ENCODE measurements at places on chromosomes 7 and 10.

DNA sequence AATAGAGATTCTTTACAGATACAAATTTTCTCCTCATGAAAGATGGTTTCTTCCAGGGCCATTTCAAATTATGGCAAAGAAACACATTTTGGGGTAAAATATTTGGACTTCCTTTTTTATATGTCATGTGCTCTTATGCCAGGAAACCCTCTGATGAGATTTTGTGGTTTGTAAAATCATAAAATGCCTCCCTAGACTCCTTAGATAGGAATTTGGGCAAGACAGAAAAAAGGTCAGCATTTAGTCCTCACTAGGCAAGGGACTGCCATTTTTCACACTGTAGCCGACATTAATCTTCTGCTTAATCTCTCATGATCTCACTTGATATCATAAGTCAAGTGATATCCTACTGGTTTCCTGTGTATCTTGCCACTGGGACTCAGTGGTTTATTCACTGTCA, 286.4 kb downstream of the ARHGAP12 start:
- no peak for DNase-seq

- DNase-seq = no peak
Measured at GRCh38 chr10:44512431-44513022, 127.6 kb upstream of the CXCL12 start.

DNA sequence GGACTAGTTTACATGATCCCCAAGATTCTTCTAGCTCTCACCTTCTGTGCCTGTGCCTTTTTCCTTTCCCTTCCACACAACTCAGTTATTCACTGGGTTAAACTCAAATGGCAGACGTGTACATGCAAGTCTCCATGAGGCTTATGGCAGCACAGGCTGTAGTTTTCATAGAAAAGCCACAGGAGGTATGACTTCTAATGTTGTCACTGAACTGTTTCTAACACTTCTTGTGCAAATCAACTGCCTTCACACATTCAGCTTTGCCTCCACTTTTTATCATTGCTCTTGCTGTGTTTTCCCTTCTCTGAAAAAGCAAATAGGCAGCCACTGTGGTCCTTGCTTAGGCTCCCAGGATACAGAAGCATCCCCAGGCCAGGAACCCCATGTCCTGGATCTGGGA, 5.3 kb upstream of the GIMAP5 start:
- no peak for DNase-seq

DNA sequence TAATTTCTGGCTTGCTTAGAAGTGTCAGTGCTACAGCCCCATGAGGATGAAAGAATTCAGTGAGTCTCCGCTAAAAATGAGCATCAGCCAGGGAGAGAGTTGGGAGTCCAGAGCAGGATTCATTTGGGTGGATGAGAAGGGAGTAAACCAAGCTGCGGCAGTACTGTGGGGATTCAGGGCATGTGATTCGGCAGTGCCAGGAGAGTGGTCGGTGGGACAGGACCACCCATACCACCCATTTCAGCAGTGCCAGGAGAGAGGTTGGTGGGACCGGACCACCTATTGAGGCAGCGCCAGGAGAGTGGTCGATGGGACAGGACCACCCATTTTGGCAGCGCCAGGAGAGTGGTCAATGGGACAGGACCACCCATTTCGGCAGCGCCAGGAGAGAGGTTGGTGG, 144.2 kb downstream of the CELF2 start:
- no peak for DNase-seq

DNA sequence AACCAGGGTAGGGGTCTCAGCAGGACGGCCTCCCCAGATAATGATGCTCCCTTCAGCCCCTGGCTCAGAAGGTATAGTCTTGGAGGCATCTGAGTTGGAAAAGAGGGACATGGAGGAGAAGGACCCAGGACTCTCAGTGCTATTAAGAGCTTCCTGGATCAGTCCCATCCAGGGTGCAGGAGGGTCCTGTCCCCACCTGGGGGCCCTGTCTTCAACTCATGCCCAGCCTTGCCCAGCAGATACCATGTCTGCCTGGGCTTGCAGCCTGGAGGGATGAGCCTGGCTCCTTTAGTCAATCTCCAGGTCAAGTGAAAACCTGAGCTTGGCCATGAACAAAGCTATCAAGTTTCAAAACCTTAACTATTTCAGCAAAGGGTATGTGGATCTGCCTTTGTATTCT, 67.6 kb downstream of the PRTFDC1 start:
- DNase-seq = no peak

DNA sequence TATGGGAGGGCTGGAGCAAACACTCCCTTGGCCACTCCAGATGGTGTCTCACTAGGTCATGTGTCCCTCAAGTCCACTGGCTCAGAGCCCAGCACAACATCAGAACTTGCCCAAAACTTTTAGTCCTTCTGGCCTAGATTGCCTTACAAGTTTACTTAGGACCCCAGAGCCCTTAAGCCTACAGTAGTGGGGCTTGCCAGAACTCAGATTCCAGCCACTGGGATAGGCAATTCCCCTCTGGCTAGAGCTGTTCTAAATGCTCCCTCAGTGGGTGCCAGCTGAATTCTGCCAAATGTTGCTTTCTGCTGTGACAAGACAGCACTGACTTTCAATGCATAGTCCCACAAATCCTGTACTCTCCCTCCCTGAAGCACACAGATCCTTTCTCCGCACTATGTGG, 331.1 kb downstream of the HTR7 start:
- no peak for DNase-seq

DNA sequence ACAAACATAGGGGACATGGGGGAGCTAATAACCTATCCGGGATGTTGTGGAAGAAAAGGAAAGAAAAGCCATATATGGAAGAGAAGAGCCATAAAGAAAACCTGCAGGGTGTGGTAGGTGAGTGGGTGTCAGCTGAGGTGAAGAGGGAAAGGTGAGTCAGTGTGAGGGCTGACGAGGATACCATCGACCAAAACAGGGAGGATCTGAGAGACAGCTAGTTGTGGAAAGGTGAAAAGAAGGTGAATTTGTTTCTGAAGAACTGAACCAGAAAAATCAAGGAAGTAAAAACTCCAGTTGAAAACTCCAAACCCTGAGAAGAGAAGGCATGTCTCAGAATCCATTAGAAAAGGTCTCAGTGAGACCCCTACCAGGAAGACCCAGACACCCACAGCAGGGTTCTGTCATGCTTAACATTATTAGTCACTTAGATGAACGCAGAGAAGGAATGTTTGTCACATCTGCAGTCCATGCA, 4.1 kb downstream of the BLNK start:
- DNase-seq = no peak

GRCh38 chr7:128673571-128673970, 1.5 kb downstream of the GARIN1A start:
- DNase-seq = no peak

- no peak for DNase-seq
Measured at GRCh38 chr10:28284126-28284525, 18.7 kb downstream of the MPP7 start.

DNA sequence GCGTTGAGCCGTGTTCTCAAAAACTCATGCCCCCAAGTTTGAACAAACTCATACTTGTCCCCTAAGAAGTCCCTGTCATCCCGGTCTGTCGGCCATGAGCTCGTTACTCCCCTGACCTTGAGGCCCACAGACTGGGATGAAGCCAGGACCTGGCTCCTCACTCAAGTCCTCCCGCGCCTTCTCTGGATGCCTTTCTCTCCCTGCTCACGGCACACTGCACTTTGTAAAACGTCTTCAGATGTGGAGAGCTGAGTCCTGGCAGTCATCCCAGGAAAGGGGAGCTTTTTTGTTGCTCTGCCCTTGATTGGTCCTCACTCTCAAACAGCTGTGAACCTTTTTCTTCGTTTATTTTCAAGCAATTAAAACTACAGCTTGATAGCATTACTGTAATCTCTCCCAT, 110.8 kb downstream of the JAZF1 start:
- no peak for DNase-seq

GRCh38 chr10:75283671-75284470, 48.1 kb upstream of the COMTD1 start:
- DNase-seq = peak; percentile 38

GRCh38 chr7:101916041-101916800, 98.8 kb downstream of the CUX1 start:
- DNase-seq = no peak

- peak; percentile 75 for DNase-seq
Measured at GRCh38 chr7:156764016-156764669, 123.6 kb downstream of the RNF32 start.

- DNase-seq = no peak
Measured at GRCh38 chr7:28483112-28483511, 70.8 kb downstream of the CREB5 start.

DNA sequence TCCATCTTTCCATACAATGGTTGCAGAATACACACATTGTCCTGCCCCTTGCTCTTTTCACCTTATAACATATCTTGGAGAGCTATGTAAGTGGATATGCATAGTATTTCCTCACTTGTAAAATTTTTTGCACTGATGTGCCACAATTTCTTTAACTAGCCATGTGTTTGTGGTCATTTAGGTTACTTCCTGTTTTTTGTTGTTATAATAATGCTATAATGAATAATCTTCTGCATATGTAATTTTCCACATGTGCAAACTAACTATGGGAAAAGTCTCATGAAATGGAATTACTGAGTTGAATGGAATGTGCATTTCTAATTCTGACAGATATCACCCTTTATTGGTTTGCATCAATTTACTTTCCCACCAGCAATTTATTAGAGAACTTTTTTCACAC, 2.8 kb downstream of the TAS2R41 start:
- DNase-seq = no peak

GRCh38 chr7:34019301-34019790, 114.0 kb downstream of the BMPER start:
- no peak for DNase-seq

- no peak for DNase-seq
Measured at GRCh38 chr7:95485391-95486123, at the start of gene ASB4. TSS of gene ASB4 (plus strand) at chr7:95485943. CDS start at chr7:95485972, 29 bp downstream.

DNA sequence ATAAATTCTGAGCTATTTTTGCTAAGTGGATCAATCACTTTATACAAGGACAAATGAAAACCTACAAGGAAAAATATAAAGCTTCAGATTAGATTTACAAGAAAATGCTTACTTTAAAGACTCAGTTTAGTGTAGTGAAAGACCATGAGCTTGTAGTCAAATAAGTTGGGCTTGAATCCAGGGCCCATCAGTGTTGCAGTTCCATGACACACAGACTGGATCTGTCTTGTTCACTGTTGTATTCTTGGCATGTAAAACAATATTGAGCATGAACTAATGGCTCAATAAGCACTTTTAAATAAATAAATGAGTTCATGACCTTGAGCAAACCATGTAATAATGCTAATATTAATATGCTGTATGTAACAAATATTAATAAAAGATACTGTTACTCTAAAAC, 164.6 kb upstream of the KCND2 start:
- DNase-seq = no peak

DNA sequence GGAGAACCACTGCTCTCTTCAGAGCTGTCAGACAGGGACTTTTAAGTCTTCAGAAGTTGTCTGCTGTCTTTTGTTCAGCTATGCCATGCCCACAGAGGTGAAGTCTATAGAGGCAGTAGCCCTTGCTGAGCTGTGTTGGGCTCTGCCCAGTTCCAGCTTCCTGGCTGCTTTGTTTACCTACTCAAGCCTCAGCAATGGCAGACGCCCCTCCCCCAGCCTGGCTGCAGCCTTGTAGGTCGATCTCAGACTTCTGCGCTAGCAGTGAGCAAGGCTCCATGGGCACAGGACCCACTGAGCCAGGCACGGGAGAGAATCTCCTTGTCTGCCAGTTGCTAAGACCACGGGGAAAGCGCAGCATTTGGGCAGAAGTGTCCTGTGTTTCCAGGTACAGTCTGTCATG, 12.1 kb upstream of the CPA2 start:
- DNase-seq = no peak

- no peak for DNase-seq
Measured at GRCh38 chr7:84535580-84536270, 341.1 kb upstream of the SEMA3A start.

GRCh38 chr7:117034851-117035464, 81.7 kb downstream of the ST7 start:
- DNase-seq = no peak

GRCh38 chr7:98278936-98279335, 2.5 kb upstream of the BRI3 start:
- no peak for DNase-seq

DNA sequence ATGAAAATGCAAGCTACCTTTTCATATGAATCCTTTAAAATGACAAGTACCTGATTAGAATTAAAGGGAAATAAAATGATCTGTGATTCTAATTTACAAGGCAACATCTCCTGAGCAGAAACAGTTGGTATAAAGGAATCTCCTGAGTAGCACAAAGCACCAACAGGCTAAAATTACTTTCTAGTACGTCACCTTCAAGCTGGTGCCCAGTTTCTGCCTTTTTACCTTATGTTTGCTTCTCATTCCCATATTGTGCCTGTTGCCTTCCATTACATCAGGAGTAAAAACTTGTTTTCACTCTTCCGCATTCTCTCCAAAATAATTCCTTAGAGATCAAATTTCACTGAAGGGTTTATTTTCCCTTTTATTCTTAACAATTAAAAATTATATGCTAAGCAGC, 587.1 kb upstream of the KCND2 start:
- no peak for DNase-seq

DNA sequence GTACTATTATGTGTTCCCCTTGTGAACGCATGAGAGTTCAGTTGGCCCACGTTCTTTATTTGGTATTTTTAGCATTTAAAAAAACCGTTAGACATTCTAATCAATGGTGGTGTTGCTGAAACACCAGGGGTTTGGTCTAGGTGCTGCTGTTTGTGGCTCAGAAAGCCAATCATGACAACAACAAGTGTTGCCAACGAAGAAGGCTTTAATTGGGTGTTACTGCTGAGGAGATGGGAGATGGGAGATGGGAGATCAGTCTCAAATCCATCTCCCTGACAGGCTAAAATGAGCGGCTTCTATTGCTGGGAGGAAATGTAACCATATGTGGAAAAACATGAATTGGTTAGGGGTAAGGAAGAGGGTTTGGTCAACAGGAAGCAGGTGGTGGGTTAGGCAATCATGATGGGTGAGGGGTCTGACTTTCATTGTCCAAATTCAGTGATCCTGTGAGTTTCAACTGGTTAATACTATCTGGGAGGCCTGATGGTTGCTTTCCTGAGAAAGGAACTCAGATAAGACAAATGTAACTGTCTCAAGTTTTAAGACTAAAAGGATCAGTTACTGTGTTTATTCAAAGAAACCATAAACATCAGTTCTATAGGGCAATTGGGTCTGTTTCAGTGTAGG, 4.6 kb upstream of the ZNF425 start:
- DNase-seq = no peak

DNA sequence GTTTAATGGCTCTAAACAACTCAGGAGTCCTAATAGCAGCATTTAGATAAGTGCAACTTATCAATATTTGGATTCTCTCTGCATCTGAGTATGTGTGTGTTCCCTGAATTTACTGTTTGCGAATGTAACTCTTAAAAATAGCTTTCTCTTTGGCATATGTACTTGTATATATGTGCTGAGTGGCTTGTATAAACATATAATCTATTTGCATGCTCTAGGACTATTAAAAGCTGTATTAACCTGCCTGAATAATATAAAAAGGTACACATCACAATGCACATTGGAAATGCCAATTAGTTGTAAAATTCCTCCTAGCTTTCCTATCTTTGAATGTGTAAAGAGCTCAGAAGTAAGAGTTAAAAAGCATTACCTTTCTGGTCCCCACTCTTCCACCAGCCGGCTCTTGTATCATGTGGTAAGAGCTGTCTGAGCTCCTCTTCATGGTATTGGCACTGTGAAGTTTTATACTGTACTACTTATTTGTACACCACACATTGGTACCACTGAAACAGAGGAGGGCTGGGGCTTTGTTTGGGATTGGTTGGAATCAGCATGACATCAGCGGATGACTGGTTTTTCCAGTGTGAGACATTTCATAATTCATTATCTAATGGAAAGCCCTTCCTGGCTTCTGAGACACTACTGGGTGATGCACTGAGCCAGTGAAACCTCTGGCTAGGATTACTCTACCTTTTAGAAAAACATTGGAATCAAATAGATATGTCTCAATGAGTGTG, at the start of gene INHBA:
INHBA (minus strand) TSS at position 456 of the 737 bp plus-strand sequence. CDS start 2,716 bp downstream, outside the sequence.
- DNase-seq = no peak

GRCh38 chr7:37757563-37757962, 74.0 kb downstream of the GPR141 start:
- DNase-seq = no peak

Data from neural progenitor cell (in vitro differentiated cells).